ENCODE measurements at places on chromosomes 3 and 15. TPM values are rescaled to one million over a fixed set of nuclear protein-coding genes. Genes with fewer than 3 reads are reported as not detected.

The RAD18 gene
- total RNA-seq = 17.0 TPM

The SLC22A14 gene
- total RNA-seq = not detected

The LYZL4 gene
- total RNA-seq = not detected

The PLCB2 gene
- 8.7 TPM for total RNA-seq

The SKOR1 gene
- 0.31 TPM for total RNA-seq

The CA12 gene
- total RNA-seq = 8.9 TPM

The GATM gene
- total RNA-seq = 743 TPM

DNA sequence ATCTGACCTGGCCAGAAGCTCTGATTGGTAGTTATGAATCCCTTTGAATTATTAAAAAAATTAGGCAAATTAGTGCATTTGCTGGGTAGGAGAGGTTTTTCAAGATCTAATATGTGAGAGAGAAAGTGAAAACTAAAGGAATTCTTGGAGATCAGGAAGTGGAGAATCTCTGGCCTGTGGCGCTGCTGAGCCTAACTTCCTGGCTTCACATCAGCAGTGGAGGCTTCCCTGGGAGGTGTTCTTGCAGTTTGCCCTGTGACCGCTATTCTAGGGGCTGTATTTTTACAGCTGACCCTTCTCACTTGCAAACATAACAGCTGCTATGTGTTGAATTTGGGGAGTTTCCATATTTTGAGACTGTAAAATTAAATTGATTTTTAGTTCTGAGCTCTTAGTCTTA is 166.4 kb downstream of the ATG7 start:
- peak; percentile 36 for DNase-seq

GRCh38 chr3:174822320-174822719 is 36.8 kb upstream of the NAALADL2 start:
- no peak for DNase-seq

- DNase-seq = peak; percentile 24
Observed at GRCh38 chr3:184466413-184466960, 86.6 kb downstream of the CHRD start.

DNA sequence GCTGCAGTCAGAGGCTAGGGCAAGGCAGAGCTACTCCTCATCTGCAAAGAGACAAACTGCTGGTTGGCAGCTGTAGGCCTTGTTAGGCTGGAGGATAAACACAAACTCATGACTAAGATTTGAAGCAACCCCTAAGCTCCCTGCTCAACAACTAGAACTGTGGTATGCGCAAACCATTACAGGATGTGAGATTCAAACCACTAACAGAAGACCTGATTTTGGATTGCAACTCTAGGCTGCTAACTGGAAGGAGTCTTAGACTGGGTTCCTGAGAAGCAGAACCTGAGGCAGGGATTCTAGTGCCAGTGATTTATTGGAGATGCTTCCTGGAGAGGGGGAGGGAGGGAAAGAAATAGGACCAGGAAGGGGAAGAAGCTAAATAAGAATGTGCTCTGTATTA is 22.5 kb downstream of the CCR4 start:
- no peak for DNase-seq

DNA sequence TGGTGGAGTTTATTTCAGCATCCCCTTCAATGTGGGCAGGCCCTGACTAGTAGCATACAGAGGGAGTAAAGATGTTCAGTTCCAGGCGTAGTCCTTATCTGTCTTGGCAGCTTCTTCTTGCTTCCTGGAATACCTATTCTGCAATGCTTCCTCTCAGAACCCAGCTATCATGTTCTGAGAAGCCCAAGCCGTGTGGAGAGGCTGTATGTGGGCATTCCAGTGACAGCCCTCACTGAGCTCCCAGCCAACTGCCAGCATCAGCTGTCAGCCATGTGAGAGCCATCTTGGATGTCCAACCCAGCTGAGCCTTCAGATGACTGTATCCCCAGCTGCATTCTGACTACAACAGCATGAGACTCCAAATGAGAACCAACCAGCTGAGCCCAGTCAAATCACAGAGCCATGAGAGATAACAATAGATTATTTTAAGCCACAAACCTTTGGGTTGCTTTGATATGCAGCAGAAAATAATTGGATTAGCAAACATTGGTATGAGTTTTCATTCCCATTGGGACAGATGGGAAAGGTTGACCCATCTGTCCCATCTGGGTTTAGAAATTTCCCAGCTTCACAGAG is 8.4 kb upstream of the CMTM7 start:
- no peak for DNase-seq

- no peak for DNase-seq
Observed at GRCh38 chr3:39936848-39937247, 127.4 kb downstream of the MYRIP start.

DNA sequence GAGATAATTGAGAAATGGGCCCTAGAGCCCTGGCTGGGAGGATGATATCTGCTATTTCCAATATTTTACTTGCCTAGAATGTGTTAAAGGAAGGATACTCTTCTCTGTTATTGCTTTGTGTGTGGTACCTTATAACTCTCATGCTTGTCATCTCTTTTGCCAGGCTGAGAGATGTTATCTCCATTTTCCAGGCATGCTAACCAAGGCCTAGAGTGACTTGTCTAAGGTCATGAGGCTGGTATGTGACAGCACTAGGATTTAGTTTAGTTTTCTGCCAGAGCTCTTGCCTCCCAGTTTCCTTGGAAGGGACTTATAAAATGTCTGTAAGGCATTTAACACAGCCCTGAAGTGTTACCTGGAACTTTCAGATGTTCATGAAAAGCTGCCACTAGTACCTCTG is 1.4 kb downstream of the CLK3 start:
- DNase-seq = no peak

DNA sequence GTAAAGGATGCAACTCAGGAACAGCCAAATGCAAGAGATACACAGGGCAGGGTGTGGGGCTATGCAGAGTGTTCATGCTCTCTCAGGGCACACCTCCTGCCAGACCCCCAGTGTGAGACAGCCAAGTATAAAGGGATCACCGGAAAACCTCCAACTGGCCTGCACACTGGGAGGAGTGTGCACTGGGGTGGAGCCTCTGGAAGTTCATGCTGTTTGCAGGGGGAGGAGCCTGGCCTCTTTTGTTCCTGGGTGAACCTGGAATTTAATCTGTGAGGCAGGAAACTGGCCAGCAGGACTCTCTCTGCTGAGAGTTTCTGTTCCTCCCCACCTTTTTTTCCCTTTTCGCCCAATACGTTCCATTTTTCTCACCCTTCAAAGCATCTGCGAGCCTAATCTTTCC is 204.1 kb downstream of the WNT5A start:
- DNase-seq = no peak

- DNase-seq = peak; percentile 21
Observed at GRCh38 chr15:90895571-90896117, 7.5 kb upstream of the MAN2A2 start.

- no peak for DNase-seq
Observed at GRCh38 chr3:127157171-127157828, 35.6 kb upstream of the PRR23E start.

- DNase-seq = peak; percentile 66
Observed at GRCh38 chr3:38005076-38006020, 14.8 kb downstream of the VILL start.

GRCh38 chr3:116087426-116087825 is 357.9 kb downstream of the LSAMP start:
- DNase-seq = peak; percentile 28

- no peak for DNase-seq
Observed at GRCh38 chr15:79073336-79073735, 17.2 kb downstream of the RASGRF1 start.

DNA sequence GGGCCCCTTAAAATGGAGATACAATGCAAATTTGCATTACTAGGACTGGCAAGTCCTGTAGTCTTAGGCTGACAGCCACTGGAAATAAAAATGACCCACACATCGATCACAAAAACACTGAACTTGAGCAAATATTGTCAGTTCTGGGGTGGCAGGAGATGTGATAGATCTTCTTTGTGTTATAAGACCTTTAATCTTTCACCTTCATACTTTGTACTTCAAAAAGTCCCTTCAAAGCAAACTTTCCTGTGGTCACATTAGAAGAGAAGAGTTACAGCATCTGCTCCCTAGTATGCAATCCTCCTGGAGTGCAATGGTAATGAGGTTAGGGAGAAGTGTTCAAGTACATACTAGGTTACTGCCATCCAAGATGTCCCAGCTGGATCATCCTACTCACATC is 149.4 kb upstream of the KCNMB2 start:
- DNase-seq = no peak

- no peak for DNase-seq
Observed at GRCh38 chr3:37181756-37182155, 7.4 kb upstream of the LRRFIP2 start.

- DNase-seq = no peak
Observed at GRCh38 chr3:4030624-4031023, 231.4 kb downstream of the LRRN1 start.

- DNase-seq = no peak
Observed at GRCh38 chr3:173037840-173038483, 103.1 kb downstream of the SPATA16 start.

DNA sequence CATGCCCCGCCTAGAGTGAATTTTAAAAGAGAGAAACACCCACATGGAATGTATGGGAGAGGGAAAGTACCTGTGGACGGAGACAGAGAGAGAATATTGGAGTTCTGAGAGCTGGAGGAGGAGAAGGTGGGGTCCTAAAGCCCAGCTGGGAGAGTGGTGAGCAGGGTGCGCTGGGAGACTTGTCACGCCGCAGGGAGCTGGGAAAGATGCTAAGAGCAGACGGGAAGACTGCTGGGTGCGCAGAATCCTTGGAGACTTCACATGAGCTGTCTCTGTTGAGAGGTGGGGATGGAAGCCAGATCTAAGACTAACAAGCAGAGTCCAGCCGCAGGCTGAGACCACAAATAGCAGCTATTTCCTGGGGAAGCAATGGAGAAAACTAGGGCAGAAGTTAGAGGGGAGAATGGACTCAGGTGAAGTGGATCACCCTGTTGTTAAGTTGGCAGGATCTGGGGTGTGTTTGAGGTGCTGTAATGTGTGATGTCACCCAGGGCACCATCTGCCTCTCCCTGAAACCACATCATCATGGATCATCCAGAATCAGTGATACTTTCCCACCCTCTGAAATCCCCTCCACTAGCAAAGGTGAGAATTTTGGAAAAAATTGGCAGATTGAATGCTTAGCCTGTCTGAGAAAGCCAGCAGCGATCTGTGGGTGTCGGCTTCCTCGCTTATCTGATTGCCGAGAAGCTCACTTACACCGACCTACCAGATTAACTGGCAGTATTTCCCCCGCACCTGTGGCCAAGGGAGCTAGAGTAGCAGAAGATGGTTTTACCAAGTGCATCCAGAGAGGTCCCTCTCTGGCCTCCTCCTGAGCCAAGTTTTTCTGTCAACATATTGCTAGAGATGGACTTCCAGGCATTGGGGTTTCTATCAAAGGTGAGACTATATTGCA is 174.8 kb upstream of the BHLHE40 start:
- no peak for DNase-seq

- peak; percentile 46 for DNase-seq
Observed at GRCh38 chr3:13546667-13547171, 2.2 kb upstream of the FBLN2 start.

DNA sequence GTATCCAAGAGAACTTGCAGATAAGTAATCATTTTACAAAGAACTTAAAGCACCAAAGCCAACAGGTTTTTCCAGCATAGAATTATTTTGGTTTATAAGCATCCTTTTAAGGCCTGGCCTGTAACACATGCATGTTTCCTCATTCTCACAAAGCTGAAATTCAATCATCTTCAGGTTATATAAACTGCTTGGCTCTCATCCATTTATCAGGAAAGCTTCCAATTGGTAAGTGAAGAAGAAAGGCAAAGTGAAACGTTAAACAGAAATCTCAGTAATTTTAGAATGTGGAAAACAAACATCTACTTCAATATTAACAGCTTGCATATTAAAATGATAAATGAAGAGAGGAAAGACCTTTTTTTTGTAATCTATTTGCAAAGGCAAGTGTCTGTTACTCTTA is 1.6 kb downstream of the SERP1 start:
- DNase-seq = peak; percentile 28

DNA sequence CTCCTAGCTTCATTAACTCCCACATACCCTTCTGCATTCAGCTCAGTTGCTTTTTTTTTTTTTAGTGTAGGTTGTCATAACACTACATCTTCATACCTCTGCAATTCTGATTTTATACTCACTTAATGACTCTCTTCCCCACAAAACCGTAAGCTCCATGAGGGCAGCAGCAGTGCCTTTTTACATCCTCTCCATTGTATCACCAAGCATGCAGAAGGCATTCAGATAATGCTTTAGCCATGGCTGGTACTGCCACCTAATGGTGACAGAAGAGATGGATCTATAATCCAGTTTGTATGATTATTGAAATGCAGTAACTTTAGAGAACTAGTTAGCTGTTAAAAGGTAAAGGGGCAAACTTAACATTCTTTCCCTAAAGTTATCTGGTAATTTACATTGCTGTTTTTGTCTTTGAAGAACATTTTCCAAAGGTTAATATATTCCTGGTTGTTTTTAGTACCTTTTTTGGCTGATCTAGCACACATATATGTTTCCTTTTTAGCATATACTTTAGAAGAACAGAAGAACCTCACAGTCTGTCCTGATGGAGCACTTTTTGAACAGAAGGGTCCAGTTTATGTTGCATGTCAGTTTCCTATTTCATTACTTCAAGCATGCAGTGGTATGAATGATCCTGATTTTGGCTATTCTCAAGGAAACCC is 36.8 kb downstream of the ATP1B3 start:
- DNase-seq = peak; percentile 66

DNA sequence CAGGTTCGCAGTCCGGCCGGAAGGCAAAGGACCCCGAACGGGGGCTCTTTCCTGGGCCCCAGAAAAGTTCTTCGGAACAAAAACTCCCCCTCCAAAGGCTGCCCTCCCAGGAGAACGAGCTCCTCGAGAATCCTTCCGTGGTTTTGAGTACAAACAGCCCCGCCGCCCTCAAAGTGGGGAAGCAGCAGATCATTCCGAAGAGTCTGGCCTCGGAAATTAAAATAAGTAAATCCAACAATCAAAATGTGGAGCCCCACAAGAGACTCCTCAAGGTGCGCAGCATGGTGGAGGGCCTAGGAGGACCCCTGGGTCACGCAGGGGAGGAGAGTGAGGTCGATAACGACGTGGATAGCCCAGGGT is 1.3 kb downstream of the ARHGEF26 start:
- DNase-seq = peak; percentile 28

GRCh38 chr3:194285024-194285849 is 65.9 kb downstream of the CPN2 start:
- DNase-seq = no peak

GRCh38 chr3:40387001-40387894 is at the start of gene ENTPD3:
TSS of gene ENTPD3 (plus strand) at chr3:40387184. CDS start at chr3:40388058, 874 bp downstream.
- DNase-seq = peak; percentile 19

GRCh38 chr3:84904816-84905555 is 53.8 kb upstream of the CADM2 start:
- peak; percentile 89 for DNase-seq

GRCh38 chr3:46662771-46663551 is 30.5 kb downstream of the ALS2CL start:
- DNase-seq = peak; percentile 92

GRCh38 chr3:64047787-64048186 is 24.5 kb upstream of the PSMD6 start:
- no peak for DNase-seq

- no peak for DNase-seq
Observed at GRCh38 chr3:135499426-135499825, 466.1 kb upstream of the PPP2R3A start.

All from tongue (tissue), 3 donors.